ENCODE measurements at places on chromosomes 16 and 17.

- DNase-seq = no peak
These were observed 7.3 kb upstream of the PRPSAP2 start for GRCh38 chr17:18850679-18851078.

- no peak for DNase-seq
These were observed 931.9 kb upstream of the SOX9 start for GRCh38 chr17:71188811-71189492.

- no peak for DNase-seq
These were observed 4.7 kb upstream of the ADAP2 start for GRCh38 chr17:30917050-30917449.

- DNase-seq = no peak
These were observed at the start of gene HNF1B for GRCh38 chr17:37744961-37745800. Gene HNF1B, minus strand, starts transcription at chr17:37745059. Its CDS starts 175 bp downstream, at chr17:37744884.

DNA sequence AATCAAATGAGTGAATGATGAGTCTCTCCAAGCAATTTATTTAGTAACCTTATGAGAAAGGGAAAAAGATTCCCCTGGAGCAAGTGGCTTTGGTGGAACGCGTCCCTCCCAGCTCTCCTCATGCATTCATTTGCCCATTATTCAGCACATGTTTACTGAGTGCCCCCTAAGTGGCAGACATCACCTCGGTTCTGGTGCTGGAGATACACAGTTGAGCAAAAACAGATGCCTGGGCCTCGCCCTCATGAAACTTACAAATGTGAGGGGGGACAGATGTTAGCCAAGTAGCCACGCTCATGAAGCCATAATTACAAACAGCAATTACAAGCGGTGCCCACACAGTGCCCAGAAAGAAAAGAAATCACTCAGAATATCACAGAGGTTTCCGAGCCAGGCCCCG is 45.1 kb upstream of the CIBAR2 start:
- no peak for DNase-seq

DNA sequence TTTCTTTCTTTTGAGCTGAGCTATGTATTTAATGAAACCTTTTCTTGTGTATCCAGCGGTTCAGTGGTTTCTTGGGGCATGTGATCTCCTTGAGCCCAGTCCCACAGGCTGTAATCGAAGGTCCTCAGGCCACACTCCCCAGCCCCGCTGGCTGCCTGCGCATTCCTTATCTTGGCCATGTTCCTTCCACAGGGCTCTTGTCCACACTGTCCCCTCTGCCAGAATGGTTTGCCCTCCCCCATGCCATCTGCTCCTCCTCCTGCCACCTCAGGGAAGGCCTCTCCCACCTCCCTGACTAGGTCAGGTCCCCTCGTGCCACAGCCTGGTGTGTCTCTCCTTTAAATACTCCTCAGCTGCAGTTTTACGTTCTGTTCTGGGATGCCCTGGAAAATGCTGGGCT is 12.1 kb upstream of the NLRC5 start:
- DNase-seq = no peak

DNA sequence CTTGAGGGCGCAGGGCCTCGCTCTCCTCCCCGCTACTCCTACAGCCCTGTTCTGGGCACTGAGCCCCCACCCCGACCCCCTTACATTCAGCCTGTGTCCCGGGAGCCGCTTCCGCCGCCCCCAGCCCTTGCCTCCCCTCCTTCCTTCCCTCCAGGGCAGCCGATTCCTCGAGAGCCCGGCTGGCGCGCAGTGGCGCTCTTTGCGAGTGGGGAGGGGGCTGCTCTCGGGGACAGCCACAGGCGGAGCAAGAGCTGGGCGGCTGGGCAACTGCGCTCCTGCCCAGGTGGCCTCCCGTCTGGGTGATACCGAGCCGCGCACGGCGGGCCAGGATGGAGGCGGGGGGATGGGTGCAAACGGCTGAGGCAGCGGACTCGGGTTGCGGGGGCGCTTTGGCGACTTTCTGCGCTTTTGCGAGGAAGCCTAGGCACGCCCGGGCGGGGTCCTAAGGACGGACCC is 1.2 kb downstream of the MMP15 start:
- no peak for DNase-seq

GRCh38 chr16:86007524-86007923 is 108.6 kb downstream of the IRF8 start:
- DNase-seq = no peak

DNA sequence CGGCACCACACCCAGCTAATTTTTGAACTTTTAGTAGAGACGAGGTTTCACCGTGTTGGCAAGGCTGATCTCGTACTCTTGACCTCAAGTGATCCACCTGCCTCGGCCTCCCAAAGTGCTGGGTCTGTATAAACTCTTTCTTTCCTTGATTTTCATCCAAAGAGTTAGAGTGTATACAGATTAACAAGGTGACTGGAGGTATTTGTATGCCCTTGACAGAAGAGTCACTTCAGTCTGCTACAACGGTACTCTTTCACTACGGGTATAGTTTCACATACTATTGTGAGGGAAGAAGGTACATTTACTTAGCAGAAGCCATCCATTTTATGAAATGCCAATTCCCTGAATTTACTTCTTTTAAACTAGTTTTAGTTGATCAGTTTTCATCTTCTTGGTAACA is 32.5 kb downstream of the PPM1E start:
- no peak for DNase-seq

DNA sequence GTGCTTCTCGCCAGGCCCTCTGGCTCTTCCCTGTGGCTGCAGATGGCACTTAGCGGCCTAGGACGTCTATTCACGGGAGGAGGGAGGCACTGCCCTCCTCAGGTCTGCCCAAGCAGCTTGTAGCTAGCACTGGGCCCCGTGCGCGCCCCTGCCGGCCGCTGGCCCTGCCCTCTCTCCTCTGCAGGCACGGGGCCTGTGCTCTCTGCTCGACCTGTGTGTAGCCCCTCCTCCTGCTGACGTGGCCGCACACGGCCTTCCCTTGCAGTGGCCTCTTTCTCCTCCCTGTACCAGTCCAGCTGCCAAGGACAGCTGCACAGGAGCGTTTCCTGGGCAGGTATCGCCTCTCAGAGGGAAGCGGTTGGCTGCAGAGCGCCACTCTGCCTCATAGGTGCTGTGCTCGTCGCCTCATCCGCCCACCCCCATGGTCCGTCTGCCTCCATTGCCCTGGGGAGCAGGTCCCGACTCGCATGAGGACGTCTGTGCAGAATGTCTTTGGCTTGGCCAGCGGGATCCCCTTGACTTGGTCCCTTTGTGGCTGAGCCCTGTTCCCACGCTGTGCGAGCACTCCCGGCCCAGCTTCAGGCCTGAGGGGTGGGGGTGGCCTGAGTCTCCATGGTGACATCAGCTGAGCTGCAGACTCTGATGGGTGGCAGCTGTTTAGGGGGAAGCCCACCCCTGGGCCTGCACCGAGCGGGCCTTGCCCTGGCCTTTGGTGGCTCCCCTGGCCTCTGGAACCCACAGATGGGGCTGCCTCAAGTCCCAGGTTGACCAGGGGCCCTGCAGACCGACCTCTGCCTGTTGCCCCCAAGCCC is 34.6 kb downstream of the TSC2 start:
- peak; percentile 68 for DNase-seq

- DNase-seq = no peak
These were observed 80.3 kb downstream of the GSG1L start for GRCh38 chr16:27983244-27983643.

GRCh38 chr16:56190677-56191155 is 573 bp upstream of the GNAO1 start:
- peak; percentile 34 for DNase-seq

DNA sequence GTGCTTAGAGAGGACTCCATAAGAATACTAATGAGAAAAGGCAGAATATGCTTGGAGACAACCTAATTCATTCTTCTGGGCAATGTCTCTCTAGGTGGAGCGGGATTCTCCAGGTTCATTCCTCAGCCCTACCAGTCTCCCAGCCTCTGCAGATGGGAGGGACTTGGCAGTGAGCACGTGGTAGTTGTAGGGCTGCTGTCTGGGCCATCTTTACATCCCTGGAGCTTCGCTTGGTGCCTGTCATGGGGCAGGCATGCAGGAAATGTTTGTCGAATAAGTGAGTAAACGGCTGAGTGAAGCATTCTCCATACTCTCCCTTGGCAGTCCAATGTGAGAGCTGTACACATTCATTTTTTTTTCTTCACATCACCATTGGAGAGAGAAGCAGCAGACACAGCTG is 387.5 kb downstream of the UTP18 start:
- no peak for DNase-seq

GRCh38 chr17:15392326-15392741 is 50.9 kb upstream of the TEKT3 start:
- no peak for DNase-seq

- no peak for DNase-seq
These were observed 2.5 kb upstream of the METRNL start for GRCh38 chr17:83076938-83077337.

- no peak for DNase-seq
These were observed 62.4 kb upstream of the PLCG2 start for GRCh38 chr16:81716478-81717225.

DNA sequence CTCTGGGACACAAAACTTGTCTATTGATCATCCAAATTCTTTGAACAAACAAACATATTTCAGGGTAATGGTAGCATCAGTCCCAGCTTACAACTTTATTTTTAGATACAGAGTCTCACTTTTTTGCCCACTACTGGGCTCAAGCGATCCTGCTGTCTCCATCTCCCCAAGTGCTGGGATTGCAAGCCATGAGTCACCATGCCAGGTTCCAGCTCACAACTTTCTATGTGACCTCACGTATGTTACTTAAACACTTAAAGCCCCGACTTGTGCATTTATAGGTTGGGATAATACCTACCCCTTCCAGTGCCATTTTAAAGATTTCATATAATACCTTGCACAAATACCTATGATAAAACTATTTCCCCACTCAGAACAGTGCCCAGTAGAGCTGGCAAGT is 42.0 kb upstream of the KSR1 start:
- no peak for DNase-seq

DNA sequence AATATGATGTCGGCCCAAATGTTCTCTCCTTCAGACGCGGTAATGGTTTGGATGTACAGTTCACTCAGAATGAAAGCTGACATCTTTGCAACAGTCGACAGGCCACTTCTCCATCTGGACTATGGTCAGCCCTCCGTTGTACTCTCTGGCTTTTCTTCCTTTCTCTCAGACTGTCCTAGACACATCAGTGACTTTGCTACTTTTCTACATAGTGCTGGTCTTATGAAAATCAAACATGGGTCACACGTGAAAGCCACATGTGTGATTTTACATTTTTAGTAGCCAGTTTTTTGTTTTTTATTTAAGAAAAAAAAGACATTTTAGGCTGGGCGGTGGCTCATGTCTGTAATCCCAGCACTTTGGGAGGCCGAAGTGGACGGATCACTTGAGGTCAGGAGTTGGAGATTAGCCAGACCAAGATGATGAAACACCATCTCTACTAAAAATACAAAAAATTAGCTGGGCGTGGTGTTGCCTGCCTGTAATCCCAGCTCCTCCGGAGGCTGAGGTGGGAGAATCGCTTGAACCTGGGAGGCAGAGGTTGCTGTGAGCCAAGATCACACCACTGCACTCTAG is 644.1 kb downstream of the KCNJ2 start:
- DNase-seq = no peak

DNA sequence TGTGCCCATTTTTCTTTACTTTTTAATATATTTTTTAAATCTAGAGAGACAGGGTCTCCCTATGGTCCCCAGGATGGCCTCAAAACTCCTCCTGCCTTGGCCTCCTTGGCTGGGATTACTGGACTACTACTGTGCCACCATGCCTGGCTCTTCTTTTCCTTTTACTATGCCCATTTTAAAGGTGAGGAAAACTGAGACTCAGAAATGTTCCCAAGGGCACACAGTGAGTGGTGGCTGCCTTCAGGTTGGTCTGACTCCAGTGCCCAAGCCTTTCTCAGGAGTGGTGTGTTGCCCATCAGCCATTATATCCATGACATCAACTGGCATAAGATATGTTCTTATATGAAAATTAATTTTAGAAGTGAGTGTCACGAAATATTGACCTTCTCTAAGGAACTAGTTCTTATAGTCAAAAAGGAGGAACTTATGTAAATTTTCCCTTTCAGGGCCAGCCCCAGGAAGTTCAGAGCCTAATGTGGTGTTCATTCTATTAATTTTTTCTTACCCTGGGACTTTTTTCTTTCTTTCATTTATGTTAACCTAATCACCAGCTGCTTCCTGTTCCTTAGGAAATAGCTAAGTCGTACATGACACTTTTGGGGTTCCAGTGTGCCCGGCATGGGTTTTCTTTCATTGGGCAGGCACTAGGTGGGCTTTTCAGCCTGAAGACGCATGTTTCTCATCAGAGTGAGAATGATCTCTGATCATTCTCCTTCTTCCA is 17.9 kb upstream of the SPN start:
- no peak for DNase-seq

GRCh38 chr17:65163990-65164495 is 26.9 kb downstream of the RGS9 start:
- no peak for DNase-seq

DNA sequence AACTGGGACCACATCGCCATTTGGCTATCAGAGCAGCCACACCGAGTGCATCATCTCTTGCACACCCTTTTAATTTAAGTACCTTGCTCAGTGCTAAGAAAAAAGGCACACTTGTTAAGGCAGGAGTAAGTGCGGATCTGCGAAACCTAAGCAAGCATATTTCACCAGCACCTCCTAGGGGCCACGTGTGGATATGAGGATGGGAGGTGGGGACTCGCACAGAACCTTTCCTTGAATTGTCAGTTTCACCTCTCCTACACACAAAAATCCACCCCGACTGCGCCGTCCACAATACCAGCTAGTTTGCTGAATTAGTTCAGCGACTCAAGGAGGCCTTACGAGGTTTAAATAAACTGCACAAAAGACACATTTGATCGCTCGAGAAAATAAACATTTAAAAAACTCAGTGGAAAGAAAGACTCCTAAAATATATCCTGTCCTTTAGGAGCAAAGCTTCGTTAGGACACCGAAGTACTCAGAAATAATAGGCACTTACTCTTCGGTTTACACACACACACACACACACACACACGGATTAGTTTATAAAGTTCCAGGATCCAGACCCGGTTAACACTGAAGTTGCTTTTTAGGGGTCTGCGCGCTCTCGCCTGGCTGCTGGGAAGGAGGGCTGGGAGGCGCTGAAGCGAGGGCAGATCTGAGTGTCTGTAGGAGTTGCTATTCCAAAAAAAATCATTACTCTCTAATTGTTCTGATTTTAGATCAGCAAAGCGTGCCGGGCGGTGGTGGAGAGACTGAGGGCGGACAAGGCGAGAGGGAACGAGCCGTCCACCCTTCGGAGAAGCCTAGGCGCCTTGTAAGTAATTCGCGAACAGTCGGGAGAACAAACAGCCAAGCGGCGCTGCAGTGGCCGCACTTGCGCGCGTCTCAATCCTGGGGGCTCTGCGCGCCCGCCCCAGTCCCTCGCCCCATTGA is 1.0 kb upstream of the KCNJ2 start:
- DNase-seq = peak; percentile 78

GRCh38 chr16:54783226-54783625 is 147.4 kb upstream of the IRX5 start:
- no peak for DNase-seq

GRCh38 chr17:73645050-73645871 is 1.0 kb upstream of the SDK2 start:
- DNase-seq = peak; percentile 61

DNA sequence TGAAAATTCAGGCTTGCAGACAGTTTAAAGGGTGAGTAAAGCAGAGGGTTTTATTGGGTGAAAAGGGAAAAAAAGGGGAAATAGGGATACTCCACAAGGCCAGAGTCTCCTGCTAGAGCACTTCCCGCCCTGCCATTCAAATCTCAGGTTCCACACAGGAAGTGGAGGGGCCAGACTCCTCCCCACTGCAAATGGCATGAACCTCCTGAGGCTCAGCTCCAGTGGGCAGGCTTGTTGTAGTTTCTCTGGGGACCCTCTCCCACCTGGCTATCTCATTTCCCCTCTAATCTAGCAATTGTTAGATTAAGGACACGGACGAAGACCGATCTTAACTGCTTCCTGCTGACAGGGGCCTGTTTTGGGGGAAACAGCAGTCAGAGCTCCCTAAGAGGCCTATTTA is 43.4 kb downstream of the TAOK1 start:
- DNase-seq = no peak

- no peak for DNase-seq
These were observed 164.6 kb downstream of the CYLD start for GRCh38 chr16:50906454-50906853.

Data from heart left ventricle (tissue), 16 donors.